IMR-90 (cell line): ENCODE measurements at places on chromosomes 4 and X. TPM values are rescaled to one million over a fixed set of nuclear protein-coding genes. Genes with fewer than 3 reads are reported as not detected.

Gene NLGN3
- 0.18 and 0.28 TPM in 2 replicates for total RNA-seq

GRCh38 chr4:74309223-74309622, 953 bp downstream of the EPGN start:
- DNase-seq, result no peak

Gene VEGFC
- total RNA-seq, result 22.9 and 26.9 TPM in 2 replicates

DNA sequence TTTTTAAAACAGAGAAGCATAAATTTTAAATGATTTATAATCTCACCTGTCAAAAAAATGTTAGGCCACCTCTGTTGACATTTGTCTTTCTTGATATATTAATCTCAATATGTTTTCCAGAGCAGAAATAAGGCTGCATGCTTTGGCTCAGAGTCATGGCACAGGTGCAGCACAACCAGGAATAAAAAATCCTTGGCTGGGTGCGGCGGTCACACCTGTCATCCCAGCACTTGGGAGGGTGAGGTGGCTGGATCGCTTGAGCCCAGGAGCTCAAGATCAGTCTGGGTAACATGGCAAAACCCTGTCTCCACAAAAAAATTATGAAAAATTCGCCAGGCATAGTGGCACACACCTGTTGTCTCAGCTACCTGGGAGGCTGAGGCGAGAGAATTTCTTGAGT, 18.1 kb downstream of the CPLX1 start:
- DNase-seq, result no peak

DNA sequence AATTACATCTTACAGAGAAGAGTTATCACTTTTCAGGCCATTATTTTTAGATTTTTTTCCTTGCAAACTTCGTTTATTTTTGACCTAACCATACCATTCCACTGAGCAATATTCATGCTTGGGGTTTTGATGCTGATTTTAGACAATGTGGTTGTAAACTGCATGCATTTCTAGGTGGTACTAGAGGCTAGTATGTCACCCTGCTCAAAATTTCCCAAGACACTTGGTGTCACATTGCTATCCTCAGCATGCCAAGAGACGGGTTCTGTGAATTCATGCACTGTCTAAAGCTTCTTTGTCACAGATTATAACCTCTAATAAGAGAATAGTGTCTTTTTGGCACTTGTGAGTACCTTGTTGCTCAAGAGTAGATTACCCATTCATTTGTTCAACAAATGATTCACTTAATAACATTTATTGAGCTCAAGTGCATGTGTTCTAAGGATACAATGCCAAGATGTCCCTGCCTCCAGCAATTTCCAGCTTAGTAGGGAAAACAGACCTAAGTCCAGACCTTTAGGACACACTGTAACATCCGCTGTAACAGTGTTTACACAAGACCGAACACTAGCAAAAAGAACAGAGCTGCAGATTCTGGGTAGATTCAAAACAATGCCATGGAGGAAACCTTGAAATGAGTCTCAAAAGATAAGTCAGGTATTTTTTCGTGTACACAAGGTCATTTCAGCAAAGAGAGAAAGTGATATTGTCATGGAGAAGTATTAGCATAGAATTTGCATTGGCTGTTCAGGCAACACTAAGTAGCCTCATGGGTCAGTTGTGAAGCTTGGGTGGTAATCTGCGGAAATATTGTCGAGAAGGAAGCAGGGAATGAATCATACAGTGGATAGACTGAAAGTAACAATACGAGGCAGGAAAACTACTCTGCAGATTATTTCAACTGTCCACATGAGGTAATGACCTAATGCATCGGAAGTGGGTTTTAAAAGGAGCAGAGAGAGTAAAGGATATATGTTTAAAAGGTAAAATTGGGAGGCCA, 515.1 kb upstream of the ZFP42 start:
- peak; percentile 47 for DNase-seq

Gene TLR3
- total RNA-seq, result 0.28 and 0.36 TPM in 2 replicates

Gene XPNPEP2
- total RNA-seq, result under 0.01 TPM in 1 of 2 replicates, not detected in the other

Gene PRDX4
- 194 and 226 TPM in 2 replicates for total RNA-seq

- no peak for DNase-seq
Observed at GRCh38 chr4:37771771-37772170, 54.7 kb upstream of the PGM2 start.

DNA sequence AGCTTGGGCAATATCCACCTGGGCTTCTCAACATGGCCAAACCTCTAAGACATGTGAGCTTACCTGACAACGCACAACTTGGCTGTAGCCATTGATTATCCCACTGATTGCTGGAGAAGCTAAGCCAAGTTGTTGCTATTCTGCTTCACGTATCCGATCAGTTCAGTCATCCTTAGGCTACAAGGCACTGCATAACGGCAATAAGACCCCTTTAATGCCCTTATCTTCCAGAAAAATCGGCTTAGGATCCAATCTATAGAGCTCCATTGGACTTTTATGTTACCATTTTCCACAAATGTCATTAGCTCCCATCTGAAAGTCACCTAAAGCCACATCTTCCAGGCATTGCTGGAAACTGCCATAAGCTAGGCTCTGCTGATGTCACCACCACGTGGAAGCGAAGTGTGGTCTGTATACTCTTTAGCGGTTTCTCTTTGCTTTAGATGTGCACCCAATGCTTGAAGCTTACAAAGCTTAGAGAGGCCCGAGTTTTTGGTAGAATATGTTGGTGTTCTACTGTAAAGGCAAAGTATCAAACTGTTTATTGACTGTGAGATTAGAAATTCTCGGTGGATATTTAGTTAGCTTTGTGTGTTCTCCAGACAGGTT, 163.1 kb downstream of the CPE start:
- no peak for DNase-seq

Gene POU4F2
- not detected in 2 replicates for total RNA-seq

Gene MAML3
- 0.90 and 1.1 TPM in 2 replicates for total RNA-seq

GRCh38 chr4:143531788-143532491, 18.4 kb downstream of the SMARCA5 start:
- peak; percentile 73 for DNase-seq

DNA sequence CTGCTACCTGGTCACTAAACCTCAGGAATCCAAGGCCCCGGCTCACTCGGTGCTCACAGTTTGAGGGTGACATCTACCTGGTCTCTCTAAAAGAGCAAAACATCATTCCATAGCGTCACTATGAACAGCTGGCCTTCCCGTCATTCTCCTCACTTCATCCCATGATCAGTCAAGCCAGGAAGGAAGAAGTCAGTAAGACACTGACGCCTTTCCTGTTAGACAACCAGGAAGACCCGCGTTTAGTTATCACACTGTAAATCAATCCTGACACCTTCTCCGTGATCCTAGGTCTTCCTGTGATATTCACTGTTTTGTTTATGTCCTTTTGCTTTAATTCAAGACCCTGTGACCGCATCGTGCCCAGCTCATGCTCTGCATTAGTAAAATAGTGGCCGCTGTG, 31.6 kb upstream of the CDKN2AIP start:
- DNase-seq, result no peak

GRCh38 chr4:1285790-1286553, 3.7 kb upstream of the MAEA start:
- peak; percentile 9 for DNase-seq

- peak; percentile 40 for DNase-seq
Observed at GRCh38 chr4:14783011-14783877, 219.0 kb upstream of the CPEB2 start.

Gene TIMM8A
- 2.2 and 3.1 TPM in 2 replicates for total RNA-seq

DNA sequence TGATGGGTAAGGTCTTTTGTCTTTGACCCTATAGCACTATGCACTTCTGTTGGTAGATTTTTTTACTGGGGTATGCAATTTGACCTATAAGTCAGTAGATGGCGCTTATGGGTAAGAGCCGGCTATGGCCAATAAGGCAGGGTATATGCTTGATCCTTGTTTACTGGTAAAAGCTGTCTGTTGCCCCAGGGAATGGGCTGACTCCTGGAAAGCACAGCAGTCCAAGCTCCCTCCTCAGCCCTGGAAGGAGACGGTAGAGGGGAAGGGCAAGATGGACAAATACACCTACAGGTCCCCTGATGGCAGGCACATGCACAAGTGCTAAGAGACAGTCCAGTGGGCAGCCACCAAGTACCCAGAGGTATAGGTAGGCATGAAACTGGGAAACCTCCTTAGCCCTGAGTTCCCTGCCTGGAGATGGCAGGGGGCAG, 63.7 kb downstream of the ADAMTS3 start:
- peak; percentile 58 for DNase-seq

Gene PNMA3
- total RNA-seq, result not detected in 2 replicates

DNA sequence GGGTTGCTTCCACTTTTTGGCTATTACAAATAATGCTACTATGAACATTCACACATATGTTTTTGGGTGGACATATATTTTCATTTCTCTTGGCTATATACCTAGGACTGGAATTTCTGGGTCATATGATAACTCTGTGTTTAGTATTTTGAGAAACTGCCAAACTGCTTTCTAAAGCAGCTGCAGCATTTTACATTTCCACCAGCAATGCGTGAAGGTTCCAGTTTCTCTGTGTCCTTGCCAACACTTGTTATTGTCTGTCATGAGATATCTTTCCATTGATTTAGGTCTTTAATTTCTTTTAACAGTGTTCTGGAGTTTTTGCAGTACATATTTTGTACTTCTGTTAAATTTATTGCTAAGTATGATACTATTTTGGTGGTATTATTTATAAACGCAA, 48.3 kb downstream of the CLCN5 start:
- DNase-seq, result no peak

- DNase-seq, result no peak
Observed at GRCh38 chr4:2043396-2044118, 15.6 kb upstream of the NAT8L start.

DNA sequence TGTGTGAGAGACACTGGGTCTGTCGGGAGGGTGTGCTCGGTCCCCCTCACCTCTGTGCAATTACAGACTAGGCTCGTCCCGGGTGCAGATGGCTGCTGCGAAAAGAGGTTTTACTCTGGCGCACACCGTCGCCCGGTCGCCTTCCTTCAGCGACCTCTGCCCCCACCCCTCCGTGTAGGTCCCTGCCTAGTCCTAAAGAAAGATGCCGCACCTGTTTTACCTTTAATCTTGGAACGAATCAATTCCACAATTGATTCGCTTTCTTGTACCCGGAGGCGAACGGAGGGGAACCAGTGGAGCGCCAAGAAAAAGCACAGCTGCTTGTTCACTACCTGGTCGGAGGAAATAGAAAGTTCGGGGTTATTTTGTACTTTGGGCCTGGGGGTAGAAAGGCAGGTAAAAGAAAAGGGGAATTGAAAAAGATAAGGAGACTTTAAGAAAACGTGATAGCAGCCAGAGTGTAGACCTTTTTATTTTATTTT, 1.2 kb downstream of the NPNT start:
- no peak for DNase-seq

DNA sequence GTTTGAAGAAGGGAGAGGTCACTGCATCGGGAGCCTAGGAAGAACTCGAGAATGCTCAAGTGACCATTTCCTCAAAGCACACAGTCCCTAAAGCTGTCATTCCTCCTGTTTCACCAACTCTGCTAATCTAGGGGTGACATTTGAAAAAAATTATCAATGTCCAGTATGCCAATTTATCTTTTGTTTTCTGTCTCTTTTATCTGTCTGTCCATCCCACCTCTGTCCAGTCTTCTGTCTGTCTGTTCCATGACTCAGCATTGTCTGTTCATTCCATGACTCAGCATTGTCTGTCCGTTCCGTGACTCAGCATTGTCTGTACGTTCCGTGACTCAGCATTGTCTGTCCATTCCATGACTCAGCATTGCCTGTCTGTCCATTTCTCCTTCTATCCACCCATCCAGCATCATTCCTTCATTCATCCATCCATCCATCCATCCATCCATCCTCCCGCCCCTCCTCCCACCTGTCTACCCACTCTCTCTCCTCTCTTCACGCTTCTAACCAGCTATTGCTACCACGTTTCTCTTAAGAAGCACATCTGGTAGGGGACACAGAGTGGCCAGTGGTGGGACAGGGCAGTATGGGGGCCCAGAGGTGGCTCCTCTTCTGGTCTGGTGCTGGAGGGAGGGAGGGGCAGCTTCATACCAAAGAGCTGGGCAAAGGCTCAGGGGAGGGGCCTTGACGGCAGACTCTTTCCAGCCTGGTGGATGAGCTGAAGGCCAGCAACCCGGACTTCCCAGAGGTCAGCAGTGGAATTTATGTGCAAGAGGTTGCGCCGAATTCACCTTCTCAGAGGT, 34.1 kb downstream of the HTRA3 start:
- DNase-seq, result peak; percentile 95

DNA sequence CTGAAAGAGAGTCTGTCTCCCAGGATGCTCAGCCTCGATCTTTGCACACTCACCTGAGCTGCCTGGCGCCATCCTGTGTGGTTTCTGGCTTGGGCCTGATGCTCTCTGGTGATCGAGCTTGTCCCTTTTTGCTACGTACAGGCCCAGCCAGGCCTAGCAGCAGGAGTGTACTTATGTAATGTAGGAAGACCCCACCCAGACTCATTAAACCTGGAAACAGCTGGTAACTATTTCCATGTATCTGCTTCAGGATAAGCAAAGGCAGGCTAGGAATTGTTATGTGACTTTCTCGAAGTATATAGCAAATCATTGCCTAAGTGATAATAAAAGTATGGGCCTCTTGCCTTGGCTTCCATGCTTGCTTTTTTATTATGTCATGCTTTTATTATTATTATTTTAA, 18.6 kb upstream of the ARSJ start:
- no peak for DNase-seq

- DNase-seq, result no peak
Observed at GRCh38 chr4:112736718-112737135, 99.8 kb downstream of the LARP7 start.
